GM03348 (cell line): ENCODE measurements at places on chromosomes 6 and 20.

- no peak for DNase-seq
Measured at GRCh38 chr6:167736486-167737204, 90.1 kb upstream of the AFDN start.

DNA sequence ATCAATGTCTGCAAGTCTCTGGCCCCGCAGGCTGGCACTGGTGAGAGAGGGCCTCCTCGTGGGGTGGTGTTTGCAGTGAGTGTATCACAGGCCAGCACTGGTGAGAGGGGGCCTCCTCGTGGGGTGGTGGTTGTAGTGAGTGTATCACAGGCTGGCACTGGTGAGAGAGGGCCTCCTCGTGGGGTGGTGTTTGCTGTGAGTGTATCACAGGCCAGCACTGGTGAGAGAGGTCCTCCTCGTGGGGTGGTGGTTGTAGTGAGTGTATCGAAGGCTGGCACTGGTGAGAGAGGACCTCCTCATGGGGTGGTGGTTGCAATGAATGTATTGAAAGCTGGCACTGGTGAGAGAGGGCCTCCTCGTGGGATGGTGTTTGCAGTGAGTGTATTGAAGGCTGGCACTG, 53.3 kb upstream of the SLC22A1 start:
- DNase-seq: no peak

- peak; percentile 59 for DNase-seq
Measured at GRCh38 chr6:52407467-52407866, 12.7 kb upstream of the EFHC1 start.

DNA sequence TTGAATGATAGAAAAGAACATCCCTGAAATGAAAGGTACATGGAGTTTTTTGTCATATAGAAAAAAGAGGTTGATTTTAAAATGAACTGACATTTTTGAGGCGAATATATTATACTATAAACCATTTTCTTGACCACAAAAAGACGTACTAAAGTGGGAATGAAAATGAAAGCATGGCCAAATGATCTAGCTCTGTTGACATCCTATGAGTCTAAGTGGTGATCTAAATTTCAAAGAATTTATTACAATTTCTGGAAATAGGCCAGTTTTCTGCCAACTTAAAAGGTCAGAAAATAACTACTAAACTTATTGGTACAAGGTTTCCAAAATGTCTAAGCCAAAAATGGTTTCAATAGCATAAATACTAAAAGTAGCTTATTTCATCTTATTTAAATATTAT, 536.8 kb downstream of the EYS start:
- DNase-seq: no peak

- peak; percentile 12 for DNase-seq
Measured at GRCh38 chr6:45480752-45481415, 103.2 kb upstream of the SUPT3H start.

DNA sequence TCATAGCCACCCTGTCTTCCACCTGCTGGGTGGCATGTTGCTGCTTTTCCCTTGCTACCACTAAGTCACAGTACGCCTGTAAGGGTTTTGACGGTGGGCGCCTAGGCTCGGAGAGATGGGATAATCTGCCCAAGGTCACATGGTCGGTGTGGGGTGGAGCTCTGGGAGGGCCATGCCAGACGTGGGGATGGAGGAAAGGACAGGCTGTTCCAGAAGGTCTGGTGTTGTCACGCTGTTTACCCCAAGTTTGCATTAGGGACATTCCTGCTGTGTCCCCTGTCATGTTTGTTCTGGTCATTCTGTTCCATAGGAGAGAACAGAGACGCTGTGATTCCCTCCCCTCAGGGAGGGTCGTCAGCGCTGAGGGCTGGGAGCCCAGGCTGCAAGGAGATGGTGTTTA, 16.1 kb downstream of the IP6K3 start:
- DNase-seq: no peak

DNA sequence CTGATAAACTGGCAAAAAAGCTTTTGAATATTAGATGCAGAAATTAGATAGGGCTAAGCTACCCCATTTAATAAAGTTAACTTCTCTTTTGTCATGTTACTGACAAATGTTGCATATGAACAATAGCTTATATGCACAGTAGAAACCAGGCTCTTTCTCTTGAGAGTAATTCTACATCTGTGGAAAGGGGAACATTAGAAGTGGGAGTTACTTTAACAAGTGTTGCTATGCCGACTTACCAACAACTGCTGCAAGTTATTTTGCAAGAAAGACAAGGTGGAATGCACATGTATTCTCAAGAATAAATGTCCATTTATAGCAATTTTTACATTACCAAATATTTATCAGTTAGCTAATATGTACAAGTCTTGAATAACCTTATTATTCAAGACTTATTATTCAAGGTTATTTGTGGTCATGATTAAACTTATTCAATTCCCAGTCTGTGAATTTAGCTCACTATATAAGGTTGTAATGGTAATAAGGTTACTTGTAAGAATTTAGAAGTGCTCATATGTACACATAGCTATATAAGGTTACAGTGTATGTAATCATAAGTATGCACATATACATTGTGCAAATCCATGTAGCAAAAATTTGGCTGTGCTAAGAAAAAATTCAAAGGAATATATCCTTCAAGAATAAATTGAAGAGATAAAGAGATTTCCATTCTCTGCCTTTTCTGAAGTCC, 38.3 kb downstream of the ADGRG6 start:
- DNase-seq: no peak

GRCh38 chr20:32231847-32232246, 24.2 kb downstream of the POFUT1 start:
- DNase-seq: no peak

DNA sequence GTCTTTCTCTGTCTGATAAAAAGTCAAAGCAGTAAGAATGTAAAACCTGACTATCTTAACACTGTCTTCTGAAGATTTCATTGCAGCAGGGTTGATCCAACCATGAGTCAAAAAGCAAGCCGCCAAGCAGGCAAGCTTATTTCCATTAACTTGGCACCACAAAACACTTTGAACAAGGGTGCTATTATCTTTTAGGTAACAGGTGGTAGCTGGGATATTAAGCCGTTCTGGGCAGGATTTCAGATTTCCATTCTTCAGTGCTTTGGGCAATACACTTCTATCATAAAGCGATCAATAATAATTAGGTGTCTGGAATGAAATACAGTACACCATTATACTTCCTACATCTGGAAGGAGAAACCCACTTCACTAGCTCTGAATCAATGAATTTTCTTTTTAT, 181.9 kb downstream of the TBC1D7 start:
- DNase-seq: no peak

DNA sequence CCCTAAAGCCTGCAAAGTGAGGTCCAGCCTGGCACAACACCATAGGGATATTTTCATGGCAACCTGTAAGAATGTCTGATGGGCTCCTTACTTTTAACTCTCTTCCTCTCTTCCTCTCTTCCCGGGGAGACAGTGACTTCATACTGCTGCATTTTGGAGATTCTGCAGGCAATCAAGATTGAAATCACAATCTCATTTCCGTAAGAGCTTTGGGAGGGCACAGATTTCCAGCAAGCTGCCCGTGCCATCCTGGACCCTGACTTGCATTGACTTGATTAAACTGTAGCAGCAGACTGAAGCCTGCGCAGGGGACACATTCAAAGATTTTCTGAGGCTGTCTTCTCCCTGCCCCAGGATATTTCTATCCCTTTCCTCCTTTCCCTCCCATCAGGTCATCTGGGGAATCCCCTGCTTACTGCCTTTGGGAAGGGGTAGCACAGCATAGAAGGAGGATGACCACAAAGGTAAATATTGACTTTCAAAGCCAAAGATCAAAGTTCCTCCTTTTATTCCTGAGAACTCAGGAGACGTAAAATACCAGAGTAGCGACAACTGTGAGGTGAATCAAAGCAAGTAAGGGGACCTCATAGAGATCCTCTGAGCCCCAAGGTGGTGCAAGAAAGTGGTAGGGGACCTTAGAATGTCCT, 504.0 kb upstream of the ARID1B start:
- no peak for DNase-seq

- DNase-seq: no peak
Measured at GRCh38 chr6:2625581-2625980, 125.1 kb downstream of the MYLK4 start.

GRCh38 chr6:159170999-159171712, 2.0 kb downstream of the FNDC1 start:
- peak; percentile 81 for DNase-seq

- DNase-seq: peak; percentile 17
Measured at GRCh38 chr6:77403424-77403823, 59.9 kb downstream of the HTR1B start.

GRCh38 chr6:41028561-41029412, 10.2 kb downstream of the UNC5CL start:
- DNase-seq: no peak

DNA sequence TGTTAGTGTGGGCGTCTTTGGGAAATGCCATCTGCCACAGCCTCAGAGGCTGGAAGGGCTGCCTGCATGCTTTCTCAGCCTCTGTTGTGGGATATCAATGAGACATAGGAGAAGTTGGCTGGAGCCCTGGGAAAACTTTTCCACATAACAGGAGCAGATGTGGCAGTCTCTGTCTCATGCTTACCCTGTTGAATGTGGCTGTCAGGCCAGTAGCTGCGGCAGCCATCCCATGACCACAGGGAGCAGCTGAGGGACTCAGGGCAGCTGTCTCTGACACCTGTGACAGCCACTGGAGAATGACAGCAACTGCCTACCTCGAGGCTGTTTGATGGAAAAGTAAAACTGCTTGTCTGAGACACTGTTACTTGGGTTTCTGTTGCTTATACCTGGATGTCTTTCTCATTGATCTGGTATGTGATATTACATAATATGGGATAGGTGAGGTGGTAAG, 64.4 kb downstream of the TULP4 start:
- peak; percentile 75 for DNase-seq

DNA sequence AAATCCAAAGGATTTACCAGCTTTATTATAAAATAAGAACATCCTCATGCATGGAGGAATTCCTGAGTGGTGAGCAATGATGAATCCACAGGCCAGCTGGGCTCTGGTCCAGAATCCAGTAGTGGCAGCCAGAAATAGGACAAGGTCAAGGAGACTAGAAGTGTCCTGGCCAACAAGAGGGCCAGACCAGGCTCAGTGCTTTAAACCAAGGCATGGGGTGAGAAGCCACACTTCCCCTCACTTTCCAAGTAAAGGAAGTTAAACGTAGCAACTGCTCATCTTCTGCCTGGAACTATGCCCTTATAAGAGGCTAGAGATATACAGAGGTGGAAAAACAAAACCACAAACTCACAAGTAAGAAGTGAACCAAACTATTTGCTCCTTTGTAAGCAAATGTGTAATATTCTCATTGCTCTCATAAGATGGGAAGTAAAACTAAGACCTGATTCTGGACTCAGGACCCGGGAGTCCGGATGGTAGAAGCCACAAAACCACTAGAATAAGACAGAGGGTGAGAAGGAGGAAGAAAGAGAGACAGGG, 253.2 kb downstream of the UST start:
- peak; percentile 67 for DNase-seq

DNA sequence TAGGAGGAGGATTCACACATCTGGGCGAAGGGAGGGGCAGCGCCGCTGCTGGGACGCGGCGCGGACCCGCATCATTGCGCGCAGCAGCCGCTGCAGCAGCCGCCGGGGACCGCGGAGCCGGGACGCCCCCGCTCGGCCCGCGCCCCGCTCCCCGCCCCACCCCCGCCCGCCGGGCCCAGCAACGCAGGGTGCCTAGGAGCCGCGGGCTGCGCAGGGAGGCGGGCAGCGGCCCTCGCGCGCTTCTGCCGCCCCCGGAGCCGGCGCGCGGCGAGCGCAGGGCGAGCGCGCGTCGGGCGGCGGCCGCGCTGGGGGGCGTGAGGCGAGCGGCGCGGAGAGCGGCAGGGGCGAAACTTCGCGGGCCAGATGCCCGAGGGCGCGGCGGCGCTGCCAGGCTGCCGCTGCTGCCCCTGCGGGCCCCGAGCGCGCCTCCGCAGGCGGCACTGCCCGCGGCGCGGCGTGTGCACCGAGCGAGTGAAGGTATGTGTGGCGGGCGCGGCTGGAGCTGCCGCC, at the start of gene NKAIN2:
TSS of gene NKAIN2 (plus strand) at position 362 of the 510 bp plus-strand sequence.
- DNase-seq: peak; percentile 24

GRCh38 chr6:127924440-127924839, 23.6 kb upstream of the THEMIS start:
- DNase-seq: no peak

DNA sequence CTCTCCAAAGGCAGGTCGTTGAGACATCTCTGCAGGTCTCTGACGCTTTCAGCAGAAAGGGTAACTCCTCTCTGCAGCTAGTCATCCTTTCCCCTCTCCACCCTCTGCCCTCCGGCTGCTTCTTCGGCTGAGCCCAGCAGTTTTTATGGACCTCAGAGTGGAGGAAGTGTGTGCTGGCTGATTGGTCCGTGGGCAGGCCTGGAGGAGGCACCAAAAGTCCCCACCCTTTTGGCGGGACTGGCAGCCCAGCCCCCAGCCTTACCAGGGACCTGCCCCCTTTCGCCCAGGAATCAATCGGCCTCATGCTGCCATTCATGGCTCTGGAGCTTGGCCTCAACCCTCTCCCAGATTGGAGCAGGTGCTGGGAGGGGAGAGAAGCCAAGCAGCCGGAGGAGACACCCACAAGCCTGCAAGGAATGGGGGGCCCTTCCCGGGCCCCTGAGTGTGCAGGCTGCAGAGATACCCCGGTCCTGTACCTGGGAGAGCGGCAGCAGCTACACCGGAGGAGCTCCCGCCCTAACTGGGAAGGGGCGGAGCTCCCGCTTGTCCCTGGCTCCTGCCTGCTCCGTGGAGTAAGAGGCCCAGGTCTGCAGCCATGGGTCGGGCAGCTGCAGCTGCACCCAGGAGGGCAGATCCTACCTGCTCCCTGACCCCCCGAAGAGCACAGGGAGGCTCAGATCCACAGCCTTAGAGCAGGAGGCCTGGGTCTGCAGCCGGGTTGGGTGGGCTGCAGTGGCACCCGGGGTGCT, 170.3 kb upstream of the SOX4 start:
- no peak for DNase-seq

- DNase-seq: no peak
Measured at GRCh38 chr6:130758813-130759212, 68.4 kb upstream of the SMLR1 start.

DNA sequence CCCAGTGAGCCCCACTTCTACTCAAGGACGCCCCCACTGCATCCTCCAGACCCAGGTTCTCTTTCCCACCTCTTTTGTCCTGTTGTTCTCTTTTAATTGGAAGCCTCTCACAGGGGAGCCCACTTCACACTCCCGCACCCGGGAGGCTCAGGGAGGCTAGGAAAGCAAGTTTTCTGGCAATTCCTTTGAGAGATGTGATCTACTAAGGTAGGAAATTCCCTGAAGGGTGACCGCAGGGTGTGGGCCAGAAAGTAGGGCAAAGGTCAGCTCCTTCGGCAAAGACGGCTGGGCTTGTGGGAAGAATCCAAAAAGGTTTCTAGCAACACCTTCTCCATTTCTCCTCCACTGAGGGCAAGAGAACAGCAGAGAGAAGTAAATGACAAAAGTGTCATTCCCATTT, 98.1 kb upstream of the PTPN1 start:
- no peak for DNase-seq

GRCh38 chr20:43583982-43584432, 6.7 kb upstream of the IFT52 start:
- DNase-seq: peak; percentile 90

- peak; percentile 94 for DNase-seq
Measured at GRCh38 chr6:110958329-110959192, at the start of gene GTF3C6. Gene GTF3C6 (plus strand): TSS chr6:110958706. CDS start chr6:110958770, 64 bp downstream.

DNA sequence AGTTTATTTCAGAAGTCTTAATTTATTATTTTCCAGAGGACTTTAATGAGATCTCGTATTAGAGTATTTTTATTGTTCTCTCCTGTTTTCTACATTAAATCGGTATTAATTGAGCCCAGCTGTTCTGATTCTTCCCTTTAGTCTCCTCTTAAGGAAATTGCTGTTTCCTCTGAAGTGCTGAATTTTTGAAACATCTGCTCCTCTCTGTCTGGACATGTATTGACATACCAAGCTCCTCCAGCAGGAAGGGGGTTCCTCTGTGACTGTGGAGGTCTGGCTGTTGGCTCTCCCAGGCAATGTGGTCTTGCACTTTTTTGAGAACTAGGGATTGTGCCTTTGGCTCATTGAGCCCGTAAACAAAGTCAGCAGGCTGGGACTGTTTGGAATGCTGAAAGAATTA, 74.9 kb downstream of the MAP3K4 start:
- DNase-seq: peak; percentile 44
